ENCODE measurements at places on chromosomes 2 and 18.

DNA sequence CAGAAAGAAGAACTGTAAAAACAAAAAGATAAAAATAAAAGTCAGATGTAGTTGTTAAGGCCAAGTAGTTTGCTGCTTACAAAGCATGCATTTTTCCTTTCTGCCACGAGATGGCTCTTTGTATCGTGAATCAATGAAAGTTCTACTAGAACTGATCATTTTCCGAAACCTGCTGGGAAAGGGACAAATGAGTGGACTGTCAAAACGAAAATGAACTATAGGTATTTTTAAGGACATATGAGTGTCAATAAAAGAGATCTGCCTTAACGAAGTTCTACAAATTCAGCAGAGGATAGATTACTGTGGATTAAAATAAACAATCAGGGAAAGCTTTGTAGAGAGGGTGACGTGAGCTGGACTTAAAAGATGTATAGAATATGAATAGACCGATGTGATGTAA, 15.0 kb upstream of the ELOA2 start:
- DNase-seq = peak; percentile 11

DNA sequence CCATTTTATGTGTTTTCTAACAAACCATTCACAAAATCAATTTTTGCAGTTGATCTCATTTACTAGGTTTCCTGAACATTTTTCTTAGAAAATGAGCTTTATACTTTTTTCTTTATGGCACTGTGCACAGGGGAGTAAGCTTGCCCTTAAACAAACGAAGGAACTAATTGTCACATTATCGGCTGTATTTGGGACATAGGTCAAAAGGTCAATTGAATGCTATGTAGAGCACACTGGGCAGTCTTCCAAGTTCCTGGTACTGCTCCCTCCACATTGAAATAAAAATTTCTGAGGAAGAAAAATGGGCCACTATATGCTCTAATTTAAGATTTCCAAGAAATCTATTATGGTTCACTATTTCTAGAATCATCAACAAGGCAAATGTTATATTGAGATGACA, 93.6 kb upstream of the TMEFF2 start:
- no peak for DNase-seq

- peak; percentile 96 for DNase-seq
These were observed 13.2 kb downstream of the TXNDC2 start for GRCh38 chr18:9898792-9899549.

GRCh38 chr2:168127371-168127770, 120.0 kb downstream of the STK39 start:
- DNase-seq = no peak

- DNase-seq = peak; percentile 71
These were observed 1.3 kb downstream of the DUSP28 start for GRCh38 chr2:240561325-240561971.

DNA sequence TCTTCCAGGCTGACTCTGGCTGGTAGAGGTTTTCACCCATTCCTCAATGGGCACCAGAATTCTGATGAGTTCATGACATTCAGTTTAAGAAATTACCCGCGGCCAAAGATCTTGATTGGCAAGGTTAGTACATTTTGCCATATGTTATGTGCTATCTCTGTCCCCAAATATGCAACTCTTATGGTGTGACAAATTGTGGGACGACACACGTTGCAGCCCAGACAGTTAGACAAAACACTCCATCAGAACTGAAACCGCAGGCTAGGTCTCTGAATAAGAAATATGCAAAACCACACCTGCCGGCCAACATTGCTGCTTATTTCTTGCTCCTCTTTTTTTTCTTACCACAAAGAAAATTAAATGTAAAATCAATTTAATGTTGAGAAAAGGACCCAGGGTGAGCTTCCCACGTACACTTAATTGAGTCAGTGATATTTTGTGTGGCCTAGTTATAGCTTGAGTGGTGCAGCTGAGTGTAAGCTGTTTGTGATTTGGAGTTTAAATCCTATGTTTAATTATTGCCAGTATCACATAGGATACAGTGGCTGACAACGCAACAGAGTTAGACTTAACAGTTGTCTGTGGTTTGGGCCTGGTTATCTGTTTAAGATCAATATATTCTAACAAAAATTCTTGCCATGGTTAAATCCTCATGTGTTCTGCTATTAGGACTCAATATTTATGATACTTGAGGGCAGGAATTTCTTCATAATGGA, 35.7 kb upstream of the LTBP1 start:
- no peak for DNase-seq

Data from RCC 7860 (cell line).